ENCODE measurements at places on chromosomes 2 and 18.

DNA sequence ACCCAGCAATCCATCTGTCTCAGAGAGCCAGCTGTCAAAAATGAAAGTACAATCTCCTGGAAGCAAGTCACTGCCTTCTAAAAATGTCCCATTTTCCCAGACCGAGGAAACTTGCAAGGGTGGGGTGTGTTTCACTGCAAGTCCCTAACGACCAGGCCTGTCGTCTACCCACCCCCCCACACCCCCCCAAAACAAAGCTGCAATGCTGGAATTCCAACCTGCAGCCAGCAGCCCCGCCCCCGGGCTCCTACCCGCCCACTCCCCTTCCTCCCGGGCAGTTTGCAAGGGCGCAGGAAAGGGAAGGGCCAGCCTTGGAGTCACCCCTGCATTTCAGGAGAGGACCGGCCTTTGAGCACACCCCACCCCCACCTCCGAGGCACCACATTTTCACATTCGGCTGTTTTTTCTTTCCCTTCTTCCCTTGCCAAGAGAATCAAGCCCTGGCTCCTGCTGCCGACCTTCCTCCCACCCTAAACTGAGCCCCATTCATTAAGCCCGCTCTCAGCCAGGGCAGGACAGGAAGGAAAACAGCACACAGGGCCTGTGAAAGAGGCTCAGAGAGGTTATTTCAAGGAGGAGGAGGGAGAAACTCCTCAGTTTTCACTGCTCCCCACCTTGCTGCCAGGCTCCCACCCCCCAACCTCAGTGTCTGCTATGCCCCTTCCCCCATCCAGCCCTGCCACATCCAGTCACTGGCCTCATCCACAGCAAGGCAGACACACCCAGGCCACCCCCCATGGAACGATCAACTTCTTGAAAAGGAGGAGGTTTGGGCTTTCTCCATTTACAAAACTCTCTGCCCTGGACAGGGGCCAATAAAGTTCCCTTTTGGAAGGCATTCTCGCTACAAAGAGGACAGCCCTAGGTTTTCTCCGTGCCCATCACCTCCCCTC lies 11.3 kb downstream of the SMAD7 start:
- DNase-seq = no peak

- no peak for DNase-seq
Measured at GRCh38 chr2:123502931-123503330, 522.2 kb upstream of the CNTNAP5 start.

DNA sequence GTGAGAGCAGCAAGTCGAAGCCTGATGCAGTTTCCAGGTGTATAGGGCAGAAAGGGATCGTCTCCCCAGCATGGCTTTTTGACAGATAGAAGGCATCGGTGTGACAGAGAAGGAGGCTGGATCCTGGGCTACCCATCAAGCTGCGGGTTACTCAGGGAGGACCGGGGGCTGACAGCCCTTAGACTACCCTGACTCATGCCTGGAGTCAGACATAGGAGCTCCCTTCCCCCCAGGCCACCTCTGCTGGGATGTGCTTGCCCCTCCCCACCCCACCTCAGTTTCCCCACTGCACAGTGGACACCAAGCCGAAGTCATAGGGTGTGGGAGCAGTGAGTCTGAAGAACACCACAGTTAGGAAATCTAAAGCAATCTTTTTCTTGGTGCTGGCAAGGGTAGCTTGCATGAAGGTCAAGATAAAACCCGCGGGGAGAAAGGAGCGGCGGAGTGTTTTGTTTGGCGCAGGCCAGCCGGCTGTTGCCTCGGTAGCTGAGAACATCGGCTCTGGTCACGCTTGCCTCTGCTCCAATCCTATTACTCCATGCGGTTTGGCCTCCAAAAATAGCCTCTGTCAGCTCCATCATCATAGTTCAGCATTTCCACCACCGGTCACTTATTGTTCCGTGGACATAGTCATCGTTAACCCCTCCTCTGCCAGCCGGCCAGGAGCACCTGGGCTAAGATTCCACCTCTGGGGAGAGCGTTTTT lies 169.2 kb upstream of the GLI2 start:
- no peak for DNase-seq

GRCh38 chr2:69693775-69694450 lies 48.0 kb upstream of the ANXA4 start:
- no peak for DNase-seq

DNA sequence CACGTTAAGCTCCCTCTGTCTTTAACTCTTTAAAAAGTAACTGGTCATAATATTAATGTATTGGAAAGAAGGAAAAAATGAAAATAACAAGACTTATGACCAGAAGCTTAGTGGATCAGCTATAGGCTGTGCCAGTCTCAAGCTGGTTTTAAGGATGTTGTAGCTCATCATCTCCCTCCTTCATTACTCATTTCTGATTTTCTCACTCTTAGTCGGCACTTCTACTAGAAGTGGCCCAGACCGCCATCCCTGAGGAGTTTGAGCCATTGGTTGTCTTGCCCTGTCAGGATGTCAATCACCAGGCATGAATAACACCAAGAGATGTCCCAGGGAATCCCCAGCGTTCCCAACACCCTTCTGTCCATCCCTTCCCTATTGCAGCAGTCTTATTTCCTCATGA lies 151.5 kb downstream of the ASXL3 start:
- no peak for DNase-seq

- DNase-seq = no peak
Measured at GRCh38 chr18:21534327-21534726, 66.2 kb downstream of the ESCO1 start.

GRCh38 chr2:120796094-120796493 lies 60.4 kb downstream of the GLI2 start:
- DNase-seq = no peak

GRCh38 chr2:15058015-15058720 lies 425.7 kb downstream of the LRATD1 start:
- no peak for DNase-seq

GRCh38 chr2:22035361-22035830 lies 911.6 kb downstream of the TDRD15 start:
- DNase-seq = no peak

GRCh38 chr2:143936848-143937722 lies 582.8 kb downstream of the ZEB2 start:
- peak; percentile 58 for DNase-seq

GRCh38 chr2:52861596-52861995 lies 906.0 kb upstream of the CHAC2 start:
- no peak for DNase-seq

- DNase-seq = no peak
Measured at GRCh38 chr2:53949457-53949856, 21.3 kb downstream of the PSME4 start.

- no peak for DNase-seq
Measured at GRCh38 chr2:21268878-21269224, 145.1 kb downstream of the TDRD15 start.

- DNase-seq = no peak
Measured at GRCh38 chr2:55809875-55810621, 113.5 kb downstream of the EFEMP1 start.

- no peak for DNase-seq
Measured at GRCh38 chr18:65751155-65752085, 608 bp downstream of the CDH7 start.

GRCh38 chr2:47868611-47869352 lies 37.5 kb downstream of the FBXO11 start:
- DNase-seq = no peak

DNA sequence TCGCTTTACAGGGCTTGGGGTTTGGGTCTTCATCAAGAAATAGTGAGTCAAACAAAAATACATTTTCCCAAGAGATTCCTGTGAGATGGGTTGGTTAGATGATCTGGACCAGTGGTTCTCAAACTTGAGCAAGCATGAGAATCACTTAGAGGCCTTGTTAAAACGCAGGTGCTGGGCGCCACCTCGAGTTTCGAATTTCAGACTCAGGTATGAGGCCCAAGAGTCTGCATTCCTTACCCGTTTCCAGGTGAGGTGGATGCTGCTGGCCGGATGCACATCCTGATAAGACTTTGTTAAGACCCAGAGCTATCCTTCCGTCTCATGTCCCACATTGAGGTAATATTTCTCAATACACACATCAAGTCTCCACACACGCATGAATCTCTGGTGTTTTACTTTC lies 707.8 kb upstream of the SALL3 start:
- no peak for DNase-seq

- DNase-seq = no peak
Measured at GRCh38 chr2:166376488-166376828, 714 bp upstream of the SCN9A start.

GRCh38 chr18:34977838-34978532 lies 63.2 kb upstream of the MAPRE2 start:
- peak; percentile 74 for DNase-seq

DNA sequence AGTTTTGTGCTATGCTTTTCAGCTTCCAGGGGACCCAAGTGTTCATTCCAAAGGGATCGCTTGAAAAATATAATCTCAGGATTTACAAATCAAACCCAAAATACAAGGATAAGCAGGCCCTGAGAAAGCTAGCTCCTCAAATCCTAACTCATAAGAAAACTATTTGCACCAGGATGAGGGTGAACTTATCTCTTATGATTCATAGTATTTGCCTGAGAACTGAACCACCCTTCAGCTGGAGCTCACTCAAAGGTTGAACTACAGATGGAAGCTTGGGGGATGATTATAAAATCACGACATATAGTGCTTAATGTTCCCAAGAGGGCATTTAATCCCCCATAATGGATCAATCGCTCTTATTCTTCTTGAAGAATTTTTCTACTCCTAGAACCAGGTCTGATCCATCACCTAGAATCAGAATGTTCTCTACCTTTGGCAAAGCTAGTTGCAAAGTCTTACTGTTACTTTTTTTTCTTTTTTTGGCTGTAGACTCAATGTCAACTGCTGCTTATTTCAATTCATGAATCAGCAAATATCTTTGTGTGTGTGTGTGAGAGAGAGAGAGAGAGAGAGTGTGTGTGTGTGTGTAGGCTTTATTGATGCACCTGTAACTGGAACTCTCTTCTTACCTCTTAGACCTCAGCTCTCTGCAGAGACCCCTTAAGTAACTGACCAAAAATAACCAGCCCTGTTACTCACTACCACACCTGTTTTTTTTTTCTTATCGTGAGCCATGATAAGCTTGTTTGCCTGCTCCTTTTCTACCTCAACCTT lies 44.8 kb downstream of the ARL4C start:
- DNase-seq = no peak

- DNase-seq = no peak
Measured at GRCh38 chr2:176455816-176456291, 186.6 kb downstream of the MTX2 start.

DNA sequence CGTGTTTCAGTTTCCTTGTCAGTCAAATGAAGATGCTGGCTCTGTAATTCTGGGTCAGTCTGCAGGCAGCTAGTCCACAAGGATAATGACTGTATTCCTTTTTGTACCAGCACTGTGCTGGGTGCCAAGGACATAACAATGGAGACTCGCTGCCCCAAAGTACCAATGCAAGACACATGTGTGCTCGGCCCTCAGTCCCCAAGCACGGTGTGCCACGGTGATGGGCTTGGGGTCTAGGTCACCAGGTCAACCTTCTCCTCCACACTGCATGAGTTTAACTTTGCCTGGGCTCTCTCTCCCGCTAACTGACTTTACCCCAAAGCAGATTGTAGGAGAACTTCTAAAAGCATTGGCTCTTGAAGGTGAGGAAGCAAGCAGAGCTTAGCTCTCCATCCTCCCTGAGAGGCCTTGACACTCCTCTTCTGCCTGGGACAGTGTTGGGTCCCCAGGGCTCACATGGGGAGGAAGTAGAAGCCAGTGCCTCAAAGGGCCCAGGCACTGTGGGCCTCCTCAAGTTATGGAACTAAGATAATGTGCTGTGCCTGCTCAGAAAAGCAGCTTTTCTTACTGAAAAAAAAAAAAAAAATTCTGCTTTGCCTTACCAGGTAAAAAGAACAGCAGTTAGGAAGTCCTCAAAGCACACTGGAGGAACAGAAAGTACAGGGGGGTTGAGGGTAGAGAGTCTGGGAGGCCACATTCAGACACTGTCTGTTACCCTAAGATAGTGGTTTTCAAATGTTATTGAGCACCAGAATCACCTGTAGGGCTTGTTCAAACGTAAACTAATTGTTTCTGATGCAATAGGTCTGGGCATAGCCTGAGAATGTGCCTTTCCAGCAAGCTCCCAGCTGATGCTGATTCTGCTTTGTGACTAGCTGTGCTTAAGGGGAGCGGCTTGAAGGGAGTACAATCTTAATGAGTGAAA lies 276.4 kb upstream of the CXCR4 start:
- no peak for DNase-seq

GRCh38 chr2:71618327-71619113 lies 165.2 kb downstream of the DYSF start:
- no peak for DNase-seq

GRCh38 chr18:13657974-13658373 lies 68.4 kb downstream of the FAM210A start:
- DNase-seq = no peak

DNA sequence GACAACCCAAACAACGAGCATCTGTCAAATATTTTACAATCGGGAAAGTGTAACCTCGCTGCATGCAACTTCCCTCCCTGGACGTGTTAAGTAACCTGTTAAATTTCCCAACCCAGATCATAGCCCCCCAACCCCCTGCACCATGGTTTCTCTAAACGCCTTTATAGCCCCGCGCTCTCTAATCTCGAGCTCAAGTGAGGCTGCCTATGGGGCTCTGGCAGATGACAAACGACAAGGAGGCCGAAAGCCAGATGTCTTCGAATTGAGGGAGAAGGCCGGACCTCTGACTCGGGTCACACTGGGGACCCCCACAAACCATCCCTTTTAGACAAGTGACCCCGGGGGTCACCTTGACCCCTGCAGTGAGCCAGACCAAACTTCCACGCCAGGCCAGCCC lies 526 bp downstream of the COX7A2L start:
- no peak for DNase-seq

DNA sequence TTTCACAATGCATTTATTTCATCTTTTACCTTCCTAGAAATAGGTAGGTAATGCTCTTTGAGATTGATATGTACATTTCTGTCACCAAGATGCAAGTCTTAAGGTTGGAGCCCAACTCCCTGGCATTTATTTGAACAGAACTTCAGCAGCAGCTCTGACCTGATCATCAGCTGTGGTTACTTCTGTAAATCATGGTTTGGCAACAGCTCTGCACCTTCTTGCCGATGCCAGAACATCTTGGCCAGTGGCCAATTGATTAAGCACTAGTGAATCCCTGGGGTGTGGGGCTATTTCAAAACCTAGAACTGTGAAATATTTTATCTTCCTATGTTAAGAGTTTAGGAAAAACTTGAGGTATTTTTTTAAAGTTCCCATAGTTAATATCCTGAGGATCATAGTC lies 124.8 kb upstream of the NYAP2 start:
- no peak for DNase-seq

GRCh38 chr2:73175663-73176204 lies 26.6 kb upstream of the NOTO start:
- peak; percentile 83 for DNase-seq
